ENCODE measurements at places on chromosomes 6 and 20.
A peak's percentile ranks its signal among the peaks of the same experiment; 100 is the strongest.

DNA sequence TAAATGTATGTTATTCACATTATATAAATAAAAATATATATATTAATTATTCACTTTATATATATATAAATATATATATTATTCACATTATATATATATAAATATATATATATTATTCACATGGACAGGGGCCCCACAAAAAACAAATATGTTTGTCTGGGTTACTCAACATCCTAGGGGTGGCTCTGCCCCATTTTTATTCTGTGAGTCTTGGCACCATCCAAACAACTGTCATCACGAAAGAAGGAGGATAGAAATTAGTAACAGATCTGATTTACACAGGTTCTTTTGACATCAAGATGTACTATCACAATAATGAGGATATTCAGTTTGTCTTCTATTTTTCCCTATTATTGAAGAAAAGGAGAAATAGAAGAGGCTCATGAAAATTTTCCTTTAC, 187.3 kb downstream of the GPX5 start:
- no peak for DNase-seq

- no peak for DNase-seq
Observed at GRCh38 chr6:22613695-22614094, 44.3 kb downstream of the HDGFL1 start.

DNA sequence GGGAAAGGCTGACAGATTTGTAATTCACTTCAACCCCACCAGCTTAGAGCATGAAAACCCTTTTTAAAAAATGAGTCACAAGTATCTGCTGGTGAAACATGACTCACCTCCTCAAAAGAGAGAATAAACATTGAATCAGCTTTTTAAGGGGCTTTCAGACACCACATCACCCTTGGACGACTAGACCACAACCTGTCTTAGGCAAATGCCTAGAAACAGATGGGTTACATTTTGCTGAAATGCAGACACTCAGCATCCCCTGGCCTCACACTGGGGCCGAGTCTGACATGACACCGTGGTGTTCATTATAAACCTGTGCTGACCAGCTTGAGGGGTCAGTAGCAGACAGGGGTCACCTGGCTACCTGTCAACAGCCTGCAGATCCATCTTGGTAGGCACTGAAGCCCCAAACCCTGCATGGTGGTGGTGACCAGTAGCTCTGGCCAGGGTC, 175.3 kb upstream of the CST7 start:
- DNase-seq: no peak

DNA sequence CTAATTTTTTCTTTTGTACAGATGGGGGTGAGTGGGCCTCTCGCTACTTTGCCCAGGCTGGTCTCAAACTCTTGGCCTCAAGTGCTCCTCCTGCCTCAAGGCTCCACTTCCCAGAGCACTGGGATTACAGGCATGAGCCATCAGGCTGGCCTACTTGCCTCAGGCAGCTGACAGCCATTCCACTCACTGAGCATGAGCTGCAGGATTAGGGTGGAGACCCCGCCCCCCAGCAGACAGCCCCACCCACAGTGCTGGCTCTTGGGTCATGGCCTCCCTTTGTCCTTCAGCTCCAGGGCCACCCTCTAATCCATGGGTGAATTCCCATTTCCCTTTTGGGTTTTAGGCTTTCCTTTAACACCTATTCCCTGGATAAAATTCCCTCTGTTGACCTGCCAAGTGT, 82.1 kb downstream of the BFSP1 start:
- no peak for DNase-seq

DNA sequence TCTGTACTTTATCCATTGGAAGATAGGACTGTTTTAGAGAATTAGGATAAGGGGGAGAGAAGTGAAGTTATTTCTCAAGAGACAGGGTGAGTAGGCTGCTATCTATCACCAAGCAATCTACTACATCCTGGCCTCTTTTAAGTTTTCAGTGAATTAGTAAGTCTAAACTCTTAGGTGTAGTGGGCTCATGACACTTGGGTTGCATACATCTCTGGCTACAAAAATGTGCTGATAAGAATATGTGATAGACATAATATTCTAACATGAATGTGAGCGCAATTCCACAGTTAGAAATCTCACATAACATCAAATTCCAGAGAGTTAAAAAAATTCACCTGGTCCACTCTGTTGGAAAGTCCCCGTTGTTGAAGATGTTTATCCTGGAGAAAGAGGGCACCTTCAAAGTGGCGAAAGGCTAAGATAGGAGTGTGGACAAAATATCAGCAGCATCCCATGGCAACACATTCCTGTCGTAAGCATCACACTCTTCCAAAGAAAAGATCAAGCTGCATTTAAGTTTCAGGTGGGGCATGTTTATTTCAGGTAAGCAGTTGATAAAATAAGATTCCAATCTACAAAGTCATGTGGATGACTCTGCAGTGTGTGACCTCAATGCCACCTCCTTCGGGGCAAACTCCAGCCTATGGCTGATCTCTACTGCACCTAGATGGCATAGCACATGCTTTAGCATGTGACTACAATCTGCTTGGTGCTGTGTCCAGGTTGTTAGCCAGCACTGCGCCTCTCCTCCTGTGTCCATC, 111.7 kb upstream of the NEDD9 start:
- DNase-seq: no peak

DNA sequence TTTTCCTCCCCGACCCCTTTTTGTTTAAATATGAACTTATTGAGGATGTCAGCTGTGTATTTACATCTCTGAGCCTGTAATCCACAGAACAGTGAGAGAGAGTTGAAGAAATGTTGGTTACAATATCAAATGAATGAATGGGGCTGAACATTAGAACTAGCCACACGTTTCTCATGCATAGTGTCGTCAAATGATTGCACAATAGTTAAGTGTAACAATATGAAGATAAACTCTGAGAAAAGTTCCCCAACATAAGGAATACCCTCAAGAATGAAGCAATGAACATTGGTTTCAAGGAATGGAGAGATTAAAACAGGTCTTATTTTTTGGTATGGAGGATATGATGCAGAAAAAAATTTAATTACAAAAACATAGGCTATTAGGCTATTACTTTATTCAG, 100.5 kb upstream of the DTNBP1 start:
- no peak for DNase-seq

DNA sequence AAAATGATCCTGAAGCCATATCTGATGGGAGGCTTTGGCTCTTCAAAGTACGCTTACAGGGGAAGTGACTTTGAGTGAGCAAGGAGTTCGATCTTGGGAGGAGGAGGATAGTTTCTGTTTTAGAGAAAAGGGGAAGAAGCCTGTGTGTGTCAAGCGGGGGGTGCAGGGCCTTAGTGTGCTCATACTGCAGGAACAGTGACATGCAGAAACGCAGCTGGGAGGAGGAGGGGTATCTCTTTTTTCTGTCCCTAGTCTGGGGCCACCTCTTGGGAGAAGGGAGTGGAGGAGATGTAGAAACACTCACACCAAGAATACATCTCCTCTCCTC, 19.8 kb downstream of the SIRPD start:
- peak; percentile 94 for DNase-seq

DNA sequence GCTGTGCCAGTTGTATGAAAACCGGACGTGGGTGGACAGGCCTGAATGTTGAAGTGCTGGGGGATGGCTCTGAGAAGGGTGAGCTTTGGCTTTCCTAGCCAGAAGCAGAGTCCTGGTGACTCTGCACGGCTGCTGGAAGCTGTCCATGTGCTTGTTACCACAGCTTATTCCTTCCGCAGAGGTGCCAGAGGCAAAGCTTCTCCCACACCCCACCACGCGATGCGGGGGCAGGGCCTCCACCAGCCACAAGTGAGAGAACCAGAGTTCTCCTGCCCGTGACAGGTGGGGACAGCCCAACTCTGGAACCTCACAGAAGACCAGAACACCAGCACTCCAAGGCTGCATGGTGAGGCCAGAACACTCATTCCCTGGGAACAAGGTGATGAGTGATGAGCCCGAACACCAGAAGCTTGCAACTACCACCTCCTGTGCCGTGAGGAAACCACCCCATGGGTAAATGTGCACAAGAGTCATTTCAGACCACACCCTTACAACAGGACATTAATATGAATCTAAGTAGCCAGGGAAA, 36.7 kb downstream of the JAG1 start:
- peak; percentile 19 for DNase-seq

DNA sequence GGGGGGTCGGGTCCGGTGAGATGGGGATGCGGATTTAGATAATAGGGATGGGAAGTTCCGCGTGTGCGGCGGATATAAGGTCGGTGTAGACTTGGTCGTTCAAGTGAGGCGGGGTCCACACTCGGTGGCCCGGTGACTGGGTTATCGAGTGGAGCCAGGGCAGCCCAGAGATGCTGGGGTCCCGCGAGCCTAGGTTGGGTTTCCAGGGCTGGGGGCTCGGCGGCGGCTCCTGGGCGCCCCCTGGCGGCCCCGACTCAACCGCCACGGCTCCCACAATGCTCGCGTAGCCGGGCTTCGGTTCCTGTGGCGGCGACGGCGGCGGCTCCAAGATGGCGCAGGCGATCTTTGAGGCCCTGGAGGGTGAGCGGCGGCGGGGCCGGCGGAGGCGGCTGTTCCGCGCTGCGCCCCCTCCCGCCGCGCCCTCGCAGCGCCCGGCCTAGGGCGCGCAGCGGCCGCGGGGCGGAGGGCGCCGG, at the start of gene ZNF341:
Gene ZNF341 (plus strand): TSS at position 304 of the 473 bp plus-strand sequence. CDS start 26 bp downstream, at position 330.
- peak; percentile 89 for DNase-seq

DNA sequence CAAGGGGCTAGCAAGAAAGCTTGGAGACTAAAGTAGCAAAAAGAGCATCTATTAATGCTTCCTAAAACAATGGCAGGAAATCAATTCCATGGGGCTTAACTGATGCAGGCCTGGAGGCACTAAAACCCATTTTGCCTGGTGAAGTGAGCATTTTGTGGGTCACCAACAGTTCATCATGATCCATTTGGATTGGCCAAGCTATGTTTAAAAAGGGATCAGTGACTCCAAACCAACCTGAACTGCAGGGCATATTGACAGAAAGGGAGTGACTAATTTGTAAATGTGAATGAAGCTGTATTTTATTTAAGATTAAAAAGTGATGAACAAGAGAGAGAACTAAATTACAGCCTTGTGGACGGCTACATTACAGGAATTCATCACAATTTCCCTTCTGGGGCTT, 132.0 kb downstream of the PCSK2 start:
- no peak for DNase-seq

DNA sequence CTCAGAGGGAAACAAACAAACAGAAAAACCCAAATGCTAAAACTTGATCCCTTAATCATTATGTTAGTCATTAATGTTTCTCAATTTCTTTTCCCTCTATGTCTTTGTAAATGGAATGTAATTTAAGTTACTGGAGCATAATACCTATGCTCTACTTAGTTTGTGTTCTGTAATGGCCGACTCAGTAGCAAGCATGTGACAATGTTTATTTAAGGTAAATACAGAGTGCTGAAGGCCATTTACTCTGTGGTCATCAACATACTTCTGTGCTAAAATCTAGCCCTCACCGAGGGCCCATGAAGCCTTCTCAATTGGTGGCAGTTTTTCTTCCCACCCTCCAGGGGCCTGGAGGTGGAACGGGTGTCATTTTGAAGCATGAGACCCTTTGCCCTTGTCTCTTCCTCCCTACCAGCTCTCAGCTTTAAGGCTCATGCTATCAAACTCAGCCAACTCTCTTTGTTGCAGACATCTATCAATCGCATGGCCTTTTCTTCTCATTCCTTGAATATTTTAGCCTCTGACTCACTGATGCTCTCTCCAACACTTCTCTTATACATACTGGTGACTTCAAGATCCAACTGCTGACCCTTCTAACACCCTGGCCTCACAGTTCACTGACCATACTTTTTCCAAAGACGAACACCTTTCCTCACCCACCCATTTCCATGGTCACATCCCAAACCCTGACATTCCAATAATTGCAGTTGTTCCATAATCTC, 48.2 kb downstream of the STX7 start:
- DNase-seq: no peak

Data from common myeloid progenitor, CD34-positive (primary cell).